ENCODE measurements at places on chromosomes 13 and 19.

DNA sequence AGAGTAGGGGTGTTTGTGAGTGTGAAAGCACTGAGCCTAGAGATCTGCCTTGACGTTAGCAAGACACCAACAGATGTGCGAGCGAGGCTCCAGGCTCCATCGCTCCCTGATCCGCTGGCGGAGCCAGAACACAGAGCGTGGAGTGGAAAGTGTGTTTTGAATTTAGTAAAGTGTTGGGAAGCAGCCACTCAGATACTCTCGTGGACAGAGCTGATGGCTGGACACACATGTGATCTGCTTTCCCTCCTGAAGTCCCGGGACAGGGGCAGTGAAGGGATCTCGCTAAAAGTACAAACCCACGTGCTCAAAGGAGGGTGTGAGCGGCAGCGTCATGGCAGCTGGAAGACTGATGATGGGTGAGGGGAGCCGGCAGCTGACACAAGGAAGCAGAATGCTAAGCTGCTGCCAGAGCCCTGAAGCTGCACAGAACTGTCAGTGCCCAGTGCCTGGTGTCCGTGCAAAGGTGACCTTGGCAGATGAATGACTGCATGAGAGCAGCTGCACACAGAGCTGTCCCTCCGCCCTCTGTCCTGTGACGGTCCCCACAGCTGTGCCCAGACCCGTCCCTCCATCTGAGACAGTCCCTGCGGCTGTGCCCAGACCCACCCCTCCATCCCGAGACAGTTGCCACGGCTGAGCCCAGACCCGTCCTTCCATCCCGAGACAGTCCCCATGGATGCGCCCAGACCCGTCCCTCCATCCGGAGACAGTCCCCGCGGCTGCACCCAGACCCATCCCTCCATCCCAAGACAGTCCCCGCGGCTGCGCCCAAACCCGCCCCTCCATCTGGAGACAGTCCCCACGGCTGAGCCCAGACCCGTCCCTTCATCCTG lies 29.6 kb upstream of the TMEM255B start:
- no peak for DNase-seq

DNA sequence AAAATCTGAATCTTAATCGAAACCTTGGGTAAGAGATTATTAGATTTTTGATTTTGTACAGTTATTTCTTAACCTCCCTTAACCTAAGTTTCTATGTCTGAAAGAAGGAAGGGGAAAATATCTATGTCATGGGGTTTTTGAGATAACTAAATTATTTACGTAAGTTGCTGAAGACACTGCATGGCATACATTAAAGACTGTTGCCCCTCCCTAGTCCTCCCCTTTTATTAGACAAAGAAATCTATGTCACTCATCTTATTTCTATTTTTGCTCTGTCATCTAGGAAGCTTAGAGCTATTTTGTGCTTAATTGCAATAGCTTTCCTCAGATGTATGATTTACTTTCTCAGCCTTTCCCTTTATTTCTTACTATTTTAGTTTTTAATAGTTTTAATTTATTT lies 15.0 kb downstream of the COG6 start:
- no peak for DNase-seq

DNA sequence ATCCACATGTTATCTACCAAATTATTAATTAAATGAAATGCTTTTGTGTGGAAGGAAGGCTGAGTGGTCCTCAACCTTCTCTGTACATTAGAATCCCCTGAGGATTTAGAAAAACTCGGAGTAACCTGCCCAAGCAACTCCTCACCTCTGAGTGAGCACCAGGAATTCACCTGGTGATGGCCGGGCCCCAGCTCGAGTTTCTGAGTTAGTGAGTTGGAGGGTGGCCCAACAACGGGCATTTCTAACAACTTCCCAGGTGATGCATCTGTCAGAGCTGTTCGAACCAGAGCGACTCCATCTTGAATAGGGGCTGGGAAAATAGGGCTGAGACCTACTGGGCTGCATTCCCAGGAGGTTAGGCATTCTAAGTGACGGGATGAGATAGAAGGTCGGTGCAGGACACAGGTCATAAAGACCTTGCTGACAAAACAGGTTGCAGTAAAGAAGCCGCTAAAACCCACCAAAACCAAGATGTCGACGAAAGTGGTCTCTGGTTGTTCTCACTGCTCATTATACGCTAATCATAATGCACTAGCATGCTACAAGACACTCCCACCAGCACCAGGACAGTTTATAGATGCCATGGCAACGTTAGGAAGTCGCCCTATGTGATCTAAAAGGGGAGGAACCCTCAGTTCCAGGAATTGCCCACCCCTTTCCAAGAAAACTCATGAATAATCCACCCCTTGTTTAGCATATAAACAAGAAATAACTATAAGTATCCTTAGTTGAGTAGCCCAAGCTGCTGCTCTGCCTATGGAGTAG lies 44.2 kb upstream of the SHISA2 start:
- DNase-seq = no peak

- DNase-seq = peak; percentile 65
Observed at GRCh38 chr13:43905435-43906031, 25.8 kb downstream of the LACC1 start.

GRCh38 chr19:35138305-35138892 lies at the start of gene FXYD1:
FXYD1 (plus strand) TSS chr19:35138824; CDS start chr19:35140080, 1,256 bp downstream.
- DNase-seq = no peak

DNA sequence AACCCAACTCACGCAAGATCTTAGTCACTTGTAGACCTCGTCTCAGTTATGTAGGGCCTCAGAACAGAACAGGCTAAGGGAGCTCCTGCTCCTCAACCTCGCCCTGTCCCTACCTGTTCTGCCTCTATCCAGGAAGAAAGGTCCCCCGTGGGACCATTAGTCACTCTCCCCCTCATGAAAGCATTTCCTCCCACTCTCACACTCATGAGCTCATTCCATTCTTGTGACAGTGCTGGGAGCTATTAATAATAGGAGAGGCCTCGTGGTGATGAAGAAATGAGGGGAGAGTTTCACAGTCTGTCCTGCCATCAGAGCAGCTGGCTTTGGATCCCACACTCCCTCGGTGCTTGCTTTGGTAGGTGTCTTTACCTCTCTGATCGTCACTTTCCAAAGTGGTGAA lies 10.2 kb downstream of the PPP2R1A start:
- peak; percentile 69 for DNase-seq

DNA sequence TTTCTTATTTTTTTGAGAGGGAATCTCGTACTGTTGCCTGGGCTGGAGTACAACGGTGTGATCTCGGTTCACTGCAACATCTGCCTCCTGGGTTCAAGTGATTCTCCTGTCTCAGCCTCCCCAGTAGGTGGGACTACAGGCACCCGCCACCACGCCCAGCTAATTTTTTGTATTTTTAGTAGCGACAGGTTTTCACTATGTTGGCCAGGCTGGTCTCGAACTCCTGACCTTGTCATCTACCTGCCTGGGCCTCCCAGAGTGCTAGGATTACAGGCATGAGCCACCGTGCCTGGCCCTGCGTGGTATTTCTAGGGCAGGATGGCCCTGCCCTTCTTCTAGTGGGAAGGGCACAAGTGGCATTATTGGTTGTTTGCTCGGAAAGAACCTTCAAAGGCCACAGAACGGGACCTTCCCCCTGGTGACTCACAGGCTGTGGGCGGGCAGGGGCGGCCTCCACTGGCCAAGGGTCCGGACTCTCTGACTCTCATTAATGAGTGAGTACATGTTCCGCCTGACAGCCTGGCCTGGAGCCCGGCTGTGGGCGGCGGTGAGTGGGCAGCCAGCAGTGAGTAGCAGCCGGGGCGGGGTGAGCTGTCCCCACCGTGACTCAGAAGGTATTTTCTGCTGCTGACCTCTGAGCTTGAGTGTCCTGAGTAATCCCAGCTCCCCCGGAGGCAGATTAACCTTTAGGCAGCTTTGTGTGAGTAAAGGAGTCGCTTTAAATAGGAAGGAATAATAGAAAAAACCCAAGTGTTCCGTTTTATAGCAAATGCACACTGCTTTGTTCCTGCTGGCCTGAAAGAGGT lies 5.1 kb downstream of the DOT1L start:
- DNase-seq = peak; percentile 100

DNA sequence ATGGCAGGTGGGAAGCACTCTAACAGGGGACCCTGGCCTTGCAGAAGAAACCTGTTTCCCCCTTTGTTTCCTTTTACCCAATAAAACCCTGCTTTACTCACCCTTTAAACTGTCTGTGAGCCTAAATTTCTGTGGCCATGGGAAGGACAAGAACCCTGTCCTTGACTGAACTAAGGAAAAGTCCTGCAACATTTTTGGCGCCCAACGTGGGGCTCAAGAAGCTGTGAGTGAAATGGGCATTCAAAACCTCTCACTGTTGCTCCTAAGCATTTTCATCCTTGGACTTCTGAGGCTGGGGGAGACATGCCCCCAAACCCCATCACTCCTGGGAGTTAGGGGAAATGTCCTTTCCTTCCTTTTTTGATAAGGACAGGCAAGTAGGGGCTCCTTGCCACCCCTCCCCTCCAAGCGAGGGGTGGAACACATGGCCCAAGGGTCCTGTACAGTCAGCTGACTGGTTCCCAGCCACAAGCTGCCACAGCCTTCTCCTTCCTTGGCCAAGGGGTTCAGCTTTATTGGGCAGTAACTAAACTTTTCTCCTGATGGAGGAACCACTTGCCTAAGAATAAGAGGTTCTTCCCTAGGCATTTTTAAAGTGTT lies 381.6 kb downstream of the KLF5 start:
- no peak for DNase-seq

DNA sequence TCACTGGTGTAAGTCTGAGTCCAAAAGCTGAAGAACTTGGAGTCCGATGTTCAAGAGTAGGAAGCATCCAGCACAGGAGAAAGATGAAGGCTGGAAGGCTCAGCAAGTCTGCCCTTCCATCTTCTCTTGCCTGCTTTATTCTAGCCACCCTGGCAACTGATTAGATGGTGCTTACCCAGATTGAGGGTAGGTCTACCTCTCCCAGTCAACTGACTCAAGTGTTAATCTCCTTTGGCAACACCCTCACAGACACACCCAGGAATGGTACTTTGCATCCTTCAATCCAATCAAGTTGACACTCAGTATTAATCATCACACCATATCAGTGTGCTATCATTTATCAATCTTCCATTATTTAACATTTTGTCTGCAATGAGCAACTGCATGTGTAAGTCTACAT lies 223.5 kb downstream of the GPC5 start:
- no peak for DNase-seq

Measured in inflammatory macrophage treated with lipopolysaccharide for 4 hours (primary cell).